Bladder microvascular endothelial cell (primary cell): ENCODE measurements at places on chromosomes 2 and 18. TPM values are rescaled to one million over a fixed set of nuclear protein-coding genes. Genes with fewer than 3 reads are reported as not detected.

PJVK gene
- total RNA-seq = 0.32 and 1.3 TPM in 2 replicates

COA5 gene
- total RNA-seq = 18.1 and 25.9 TPM in 2 replicates

TRABD2A gene
- 0.32 and 0.38 TPM in 2 replicates for total RNA-seq

UBE2E3 gene
- total RNA-seq = 36.2 and 39.2 TPM in 2 replicates
